ENCODE measurements at places on chromosomes 3 and 15.

DNA sequence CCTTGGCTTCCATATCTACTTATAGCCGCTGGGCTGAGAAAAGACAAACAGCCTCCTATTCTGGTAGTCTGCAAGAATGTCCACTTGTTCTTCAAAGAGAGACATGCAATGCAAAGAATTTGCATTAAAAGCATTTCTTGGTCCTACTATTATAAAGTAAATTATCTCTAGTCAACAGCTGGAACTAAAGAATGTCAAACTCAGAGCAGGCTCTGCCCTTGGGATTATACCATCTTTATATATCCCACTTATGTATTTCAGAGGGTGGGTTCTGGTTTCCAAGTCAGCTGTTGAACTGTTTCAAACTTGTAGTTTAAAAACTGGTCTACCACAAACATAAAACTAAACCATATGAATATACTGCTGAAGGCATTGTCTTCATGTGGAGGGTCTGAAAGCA, 7.0 kb upstream of the ACTC1 start:
- no peak for DNase-seq

DNA sequence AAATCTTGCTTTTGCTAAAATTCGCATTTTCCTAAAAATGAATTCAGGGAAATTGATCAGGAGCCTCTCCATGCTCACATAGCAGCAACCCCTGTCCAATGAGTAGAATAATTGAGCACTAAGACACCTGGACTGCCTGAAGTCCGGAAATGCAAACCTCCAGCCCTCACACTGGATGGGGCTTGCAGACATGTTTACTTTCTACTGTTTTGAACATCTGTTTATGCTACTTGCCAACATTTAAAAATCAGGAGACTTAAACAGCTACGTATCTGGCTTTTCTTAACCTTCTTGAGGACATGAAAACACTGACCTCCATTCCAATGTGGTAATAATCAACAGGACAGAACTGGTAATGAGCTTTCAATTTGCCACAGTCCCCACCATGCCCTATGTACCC, 184.4 kb downstream of the SHOX2 start:
- DNase-seq, result no peak

GRCh38 chr3:63470745-63471144, 181.7 kb upstream of the SNTN start:
- no peak for DNase-seq

GRCh38 chr3:174986685-174987084, 127.6 kb downstream of the NAALADL2 start:
- DNase-seq, result no peak

- DNase-seq, result no peak
Observed at GRCh38 chr3:163951397-163951987, 1126.8 kb downstream of the SI start.

DNA sequence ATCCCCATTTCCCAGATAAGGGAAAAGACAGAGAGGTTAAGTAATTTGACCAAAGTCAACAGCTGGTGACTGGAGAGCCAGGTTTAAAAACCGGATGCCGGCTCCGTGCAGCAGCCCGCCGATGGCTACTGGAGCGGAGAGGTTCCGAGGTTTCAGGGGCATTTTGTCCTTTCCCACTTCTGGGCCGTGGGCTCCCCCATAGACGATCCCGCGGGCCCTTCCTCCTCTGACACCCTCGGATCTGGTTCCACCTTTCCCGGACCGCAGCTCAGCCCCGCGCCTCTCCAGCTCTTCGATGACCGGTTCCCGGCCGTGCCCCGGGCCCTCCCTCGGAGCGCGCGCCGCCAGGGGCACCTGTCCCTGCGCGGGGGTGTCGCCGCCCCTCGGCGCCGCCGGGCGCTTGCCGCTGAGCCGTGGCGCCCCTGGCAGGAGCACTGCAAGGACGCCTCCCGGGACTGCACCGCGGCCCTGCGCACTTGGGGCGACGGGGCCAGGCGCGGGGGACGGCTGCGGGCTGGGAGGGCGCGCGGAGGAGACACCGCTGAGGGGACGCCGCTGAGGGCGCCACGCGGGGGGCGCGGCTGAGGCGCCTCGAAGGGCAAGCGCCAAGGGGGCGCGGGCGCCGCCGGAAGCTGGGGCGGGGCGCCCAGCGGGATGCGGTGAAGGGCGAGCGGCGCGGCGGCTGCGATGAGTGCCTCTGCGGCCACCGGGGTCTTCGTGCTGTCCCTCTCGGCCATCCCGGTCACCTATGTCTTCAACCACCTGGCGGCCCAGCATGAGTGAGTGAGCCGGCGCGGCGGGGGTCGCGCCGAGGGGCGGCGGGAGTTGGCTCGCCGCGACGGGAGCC, at the start of gene TM6SF1:
Gene TM6SF1 (plus strand): TSS at position 652 of the 847 bp plus-strand sequence. CDS start 36 bp downstream, at position 688.
- DNase-seq, result peak; percentile 23

- no peak for DNase-seq
Observed at GRCh38 chr3:53729618-53730017, 116.6 kb downstream of the CHDH start.

- DNase-seq, result no peak
Observed at GRCh38 chr15:68495981-68496705, 64.2 kb upstream of the ITGA11 start.

DNA sequence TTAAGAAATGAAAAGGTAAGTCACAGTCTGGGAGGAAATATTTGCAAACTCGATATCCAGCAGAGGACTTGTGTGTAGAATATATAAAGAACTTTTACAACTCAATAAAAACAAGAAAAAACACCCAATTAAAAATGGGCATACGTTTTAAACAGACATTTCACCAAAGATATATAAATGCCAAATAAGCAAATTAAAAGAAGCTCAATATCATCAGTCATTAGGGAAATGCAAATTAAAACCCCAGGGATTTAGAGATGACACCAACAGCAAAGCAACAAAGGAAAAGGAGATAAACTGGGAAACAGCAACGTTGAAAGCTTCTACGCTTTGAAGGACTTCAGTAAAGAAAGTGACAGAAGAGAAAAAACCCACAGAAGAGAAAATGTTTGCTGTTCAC, 132.3 kb downstream of the NUP210 start:
- no peak for DNase-seq
